ENCODE measurements at places on chromosomes 6 and 20.

- peak; percentile 13 for DNase-seq
Observed at GRCh38 chr6:159463119-159463829, 229.8 kb downstream of the SOD2 start.

DNA sequence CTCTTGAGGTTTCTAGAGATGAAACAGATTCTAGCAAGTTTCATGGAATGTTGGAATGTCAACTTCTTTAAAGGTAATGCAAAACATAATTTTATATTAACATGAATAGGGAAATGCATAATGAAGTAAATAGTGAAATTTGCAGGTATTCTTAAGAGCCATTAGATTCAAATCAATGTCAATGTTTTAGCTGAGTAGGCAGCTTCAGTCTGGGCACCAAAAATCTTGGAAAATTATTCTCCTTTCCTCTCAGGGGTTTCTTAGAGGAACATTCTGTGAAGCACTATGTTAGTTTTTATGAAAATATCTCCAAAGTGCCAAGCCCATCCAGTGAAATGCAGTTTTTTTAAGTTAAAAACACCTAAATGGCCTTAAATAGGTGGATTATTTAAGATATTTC lies 300.8 kb downstream of the PAX1 start:
- no peak for DNase-seq

DNA sequence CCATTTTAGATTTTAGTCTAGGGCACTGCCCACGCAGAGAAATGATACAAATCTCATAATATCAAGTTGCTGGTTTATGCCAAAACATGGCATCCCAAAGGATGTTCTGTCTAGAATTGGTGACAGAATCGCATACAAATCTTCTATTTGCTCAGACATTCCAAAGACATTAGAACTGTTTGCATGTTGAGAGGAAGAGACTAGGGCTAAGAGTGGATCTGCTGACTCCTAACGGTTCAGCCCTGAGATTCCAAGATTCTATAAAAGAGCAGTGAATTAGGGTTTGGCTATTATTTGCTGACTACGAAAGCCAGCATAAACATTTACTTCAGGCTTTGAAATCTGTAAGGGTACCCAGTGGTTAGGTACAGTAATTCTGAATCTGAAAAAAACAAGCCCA lies 3.6 kb downstream of the EPB41L2 start:
- no peak for DNase-seq

DNA sequence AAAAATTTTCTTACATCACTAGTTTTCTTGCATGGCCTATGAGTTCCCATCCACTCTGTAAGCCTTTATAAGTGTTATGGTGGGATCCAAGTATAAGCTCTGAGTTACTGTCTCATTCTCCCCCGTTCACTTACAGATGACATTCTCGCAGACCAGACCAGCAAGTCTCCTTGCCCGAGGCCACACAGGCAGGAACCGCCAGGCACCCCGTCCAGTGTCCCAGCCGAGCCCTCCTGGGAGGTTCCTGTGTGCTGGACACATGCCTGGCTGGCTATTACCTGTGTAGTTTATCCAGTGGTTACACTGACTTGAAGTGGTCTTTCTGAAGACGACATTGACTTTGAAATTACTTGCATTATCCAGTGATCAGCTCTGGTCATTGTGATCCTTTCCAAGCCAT lies 234.8 kb upstream of the QKI start:
- DNase-seq = no peak

GRCh38 chr6:101762851-101763250 lies 369.3 kb downstream of the GRIK2 start:
- DNase-seq = no peak

DNA sequence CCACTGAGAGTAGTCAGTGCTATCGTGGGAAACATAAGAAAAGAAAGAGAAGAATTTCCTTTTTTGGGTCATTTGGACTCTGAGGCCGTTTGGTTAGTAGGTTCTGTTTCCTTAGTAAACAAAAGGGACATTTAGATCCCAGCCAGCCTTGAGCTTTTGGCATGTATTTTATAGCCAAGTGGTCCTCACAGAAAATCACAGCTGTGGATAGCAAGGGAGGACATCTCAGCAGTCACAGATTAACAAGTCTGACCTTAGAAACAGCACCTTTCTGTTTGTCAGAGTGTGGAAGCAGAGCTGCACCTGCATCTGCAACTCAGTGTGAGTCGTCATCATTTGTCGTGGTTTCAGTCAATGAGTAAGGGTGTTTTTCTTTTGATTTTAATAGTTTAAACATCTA lies 40.5 kb downstream of the FAM120B start:
- DNase-seq = peak; percentile 51

DNA sequence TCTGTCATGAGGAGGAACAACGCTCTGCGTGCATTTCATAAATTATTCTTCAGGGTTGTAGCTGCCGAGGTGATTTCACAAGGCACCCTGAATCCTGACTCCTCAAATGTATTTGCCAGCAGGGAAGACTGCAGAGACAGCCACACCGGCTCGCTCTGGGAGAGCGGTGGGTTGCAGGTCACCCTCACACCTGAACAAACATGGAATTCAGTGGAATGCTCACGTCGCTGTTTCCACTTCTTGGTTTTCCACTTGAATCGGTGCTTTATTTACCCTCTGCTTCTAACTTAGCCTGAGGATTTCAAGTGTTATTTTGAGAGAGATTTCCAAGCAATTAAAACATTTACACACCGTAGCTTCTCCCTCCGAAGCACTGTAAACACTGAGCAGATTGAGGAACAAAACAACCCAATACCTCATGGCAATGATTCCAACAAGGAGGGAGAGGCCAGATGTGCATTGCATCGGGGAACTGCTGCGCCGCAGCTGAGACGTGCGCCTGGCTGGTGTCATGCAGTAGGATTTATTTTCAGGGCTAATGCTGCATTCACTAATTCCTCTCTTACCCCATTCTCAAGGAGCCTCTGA lies 59.5 kb upstream of the GGTLC1 start:
- DNase-seq = no peak

GRCh38 chr20:316316-317068 lies 8.9 kb upstream of the SOX12 start:
- DNase-seq = no peak

DNA sequence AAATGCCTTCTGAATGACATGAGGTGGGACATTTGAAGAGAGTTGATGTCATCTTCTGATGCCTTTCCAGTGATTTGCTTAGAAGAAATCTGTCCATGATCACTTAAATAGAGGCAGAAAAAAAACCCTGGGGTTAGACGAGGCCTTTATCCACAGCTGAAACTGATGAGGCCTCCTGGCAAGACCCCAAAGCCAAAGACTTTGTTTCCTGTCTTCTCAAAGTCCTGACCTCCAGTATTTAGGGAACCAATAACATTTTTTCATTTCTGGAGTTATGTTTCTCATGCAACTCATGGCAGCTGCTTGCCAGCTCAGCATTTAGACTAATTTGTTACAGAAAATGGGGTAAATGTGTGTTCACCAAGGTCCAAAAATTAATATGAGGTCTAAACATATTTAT lies 248.0 kb upstream of the PRDM1 start:
- DNase-seq = no peak

GRCh38 chr20:36825385-36826104 lies 50.4 kb upstream of the TLDC2 start:
- DNase-seq = no peak

DNA sequence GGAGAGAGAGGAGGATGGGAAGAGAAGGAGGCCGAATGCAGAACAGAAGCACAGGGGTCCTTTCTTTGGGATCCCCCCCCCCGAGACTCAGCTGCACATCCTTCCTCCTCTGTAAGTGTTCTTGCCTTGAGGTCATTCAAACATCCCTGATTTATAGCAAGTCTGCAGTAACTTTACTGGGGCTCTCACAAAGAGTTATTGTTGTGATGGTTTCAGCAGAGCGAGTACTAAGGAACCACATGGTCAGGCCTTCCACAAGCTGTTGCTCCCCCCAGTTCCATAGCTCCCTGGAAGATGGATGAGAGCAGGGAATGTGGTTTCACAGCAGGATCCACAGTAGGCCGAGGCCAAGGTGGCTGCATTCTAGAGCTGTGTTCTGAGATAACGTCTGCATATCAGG lies 351.4 kb upstream of the CDH4 start:
- no peak for DNase-seq

- no peak for DNase-seq
Observed at GRCh38 chr20:62880147-62880934, 18.7 kb upstream of the TCFL5 start.

GRCh38 chr6:135183532-135184440 lies 2.7 kb downstream of the MYB start:
- DNase-seq = peak; percentile 93

- no peak for DNase-seq
Observed at GRCh38 chr20:328027-328974, 2.9 kb downstream of the SOX12 start.

DNA sequence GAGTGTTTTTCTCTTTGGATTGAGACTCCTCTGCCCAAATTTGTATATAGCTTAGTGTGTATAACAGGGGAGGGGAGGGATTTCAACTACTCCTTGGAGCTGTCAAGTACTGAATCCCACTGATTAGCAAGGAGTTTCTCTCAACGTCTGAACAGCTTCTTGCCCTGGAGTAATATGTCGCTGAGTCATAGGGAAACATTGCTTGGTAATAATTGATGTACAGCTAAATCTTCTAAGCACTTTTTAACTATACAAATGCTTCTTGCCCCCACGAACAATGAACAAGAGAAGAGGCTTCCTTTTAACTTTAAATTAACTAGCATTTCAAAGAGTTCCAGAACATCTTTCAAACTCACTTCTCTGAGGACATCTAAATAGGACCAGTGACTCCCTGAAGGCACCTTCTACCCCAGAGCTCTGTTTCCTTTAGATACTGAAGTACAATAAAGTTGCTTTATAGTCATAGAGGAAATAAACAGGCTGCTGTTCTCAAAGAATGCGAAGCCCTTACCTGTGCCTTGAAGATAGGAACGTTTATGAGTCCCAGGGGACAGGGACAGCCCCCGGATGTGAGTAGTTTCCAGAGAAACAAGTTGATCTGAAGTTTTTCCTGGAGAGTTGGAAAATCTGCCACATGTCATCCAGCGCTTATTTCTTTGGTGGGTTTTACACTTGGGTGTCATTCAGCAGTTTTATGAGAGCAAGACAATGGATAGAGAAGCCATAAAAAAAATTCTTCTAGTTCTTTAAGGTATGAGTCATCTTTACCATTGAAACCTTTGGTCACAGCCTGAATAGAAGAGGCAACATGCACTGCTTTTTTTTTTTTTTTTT lies 462.5 kb upstream of the BTBD3 start:
- no peak for DNase-seq

DNA sequence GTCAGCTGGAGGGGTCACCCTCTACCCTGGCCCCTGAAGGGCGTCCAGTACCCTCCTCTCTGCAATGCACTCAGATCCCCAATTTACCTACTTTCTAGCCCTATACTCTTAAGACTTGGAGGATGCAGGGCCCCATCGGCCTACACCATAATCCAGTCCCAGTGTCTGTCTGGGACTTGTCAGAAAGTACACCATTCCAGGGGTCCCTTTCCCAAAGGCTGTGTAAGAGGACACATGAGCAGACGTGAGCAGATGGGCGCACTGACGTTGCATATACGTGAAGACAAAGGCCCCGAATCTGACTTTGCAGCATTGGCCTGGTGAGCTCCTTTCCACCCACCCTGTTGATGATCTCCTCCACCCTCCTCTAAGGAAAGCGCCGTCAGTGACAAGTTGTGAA lies 20.9 kb upstream of the SMOC2 start:
- no peak for DNase-seq

DNA sequence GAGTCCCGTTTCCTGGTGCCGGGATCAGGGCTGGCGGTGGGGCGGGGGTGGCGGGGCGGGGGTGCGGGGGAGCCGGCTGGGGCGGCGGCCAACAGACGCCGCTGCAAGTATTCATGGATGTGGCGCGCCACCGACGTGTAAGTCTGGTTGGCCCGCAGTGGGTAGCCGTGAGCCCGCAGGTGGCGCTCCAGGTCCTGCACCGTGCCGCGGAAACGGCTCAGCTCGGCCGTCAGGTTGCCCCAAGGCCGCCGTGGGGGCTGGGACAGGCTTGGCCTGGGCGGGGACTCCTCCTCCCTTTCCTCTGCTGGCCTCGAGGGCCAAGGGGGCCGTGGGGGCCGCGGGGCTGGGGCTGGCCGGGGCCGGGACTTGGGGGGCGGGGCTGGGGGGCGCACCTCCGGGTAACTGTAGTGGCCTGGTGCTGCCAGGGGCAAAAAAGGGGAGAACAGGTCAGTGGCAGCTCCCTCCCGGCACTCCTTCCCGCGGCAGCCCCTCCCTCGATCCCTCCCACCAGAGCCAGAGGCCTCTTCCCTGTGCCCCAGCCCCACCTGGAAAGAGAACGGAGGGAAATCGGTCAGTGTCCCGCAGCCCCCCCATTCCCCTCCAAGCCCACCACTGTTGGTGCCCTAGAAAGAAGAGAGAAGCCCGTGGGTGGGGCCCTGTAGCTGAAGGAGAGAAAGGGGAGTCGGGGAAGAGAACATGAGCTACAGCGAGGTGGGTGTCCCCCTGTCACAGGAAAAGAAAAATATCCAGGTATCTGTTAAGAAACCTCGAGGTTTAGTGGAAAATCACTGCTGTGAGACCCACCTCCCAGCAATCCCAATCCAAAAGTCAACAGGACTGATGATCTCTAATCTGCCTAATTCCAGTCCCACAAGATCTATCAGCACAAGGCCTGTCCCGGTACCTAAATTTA lies 21.3 kb downstream of the TNXB start:
- peak; percentile 69 for DNase-seq

GRCh38 chr6:160750276-160750689 lies 48.2 kb downstream of the PLG start:
- peak; percentile 12 for DNase-seq

DNA sequence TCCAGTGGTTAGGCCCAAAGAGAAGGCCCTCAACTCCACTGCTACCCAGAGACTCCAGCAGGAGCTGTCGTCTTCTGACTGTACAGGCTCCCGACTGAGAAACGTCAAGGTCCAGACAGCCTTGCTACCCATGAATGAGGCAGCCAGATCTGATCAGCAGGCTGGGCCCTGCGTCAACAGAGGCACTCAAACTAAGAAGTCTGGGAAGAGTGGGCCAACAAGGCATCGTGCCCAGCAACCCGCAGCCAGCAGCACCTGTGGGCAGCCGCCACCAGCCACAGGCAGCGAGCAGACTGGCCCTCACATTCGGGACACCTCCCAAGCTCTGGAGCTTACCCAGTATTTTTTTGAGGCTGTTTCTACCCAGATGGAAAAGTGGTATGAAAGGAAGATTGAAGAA lies 8.1 kb downstream of the LYRM2 start:
- no peak for DNase-seq

DNA sequence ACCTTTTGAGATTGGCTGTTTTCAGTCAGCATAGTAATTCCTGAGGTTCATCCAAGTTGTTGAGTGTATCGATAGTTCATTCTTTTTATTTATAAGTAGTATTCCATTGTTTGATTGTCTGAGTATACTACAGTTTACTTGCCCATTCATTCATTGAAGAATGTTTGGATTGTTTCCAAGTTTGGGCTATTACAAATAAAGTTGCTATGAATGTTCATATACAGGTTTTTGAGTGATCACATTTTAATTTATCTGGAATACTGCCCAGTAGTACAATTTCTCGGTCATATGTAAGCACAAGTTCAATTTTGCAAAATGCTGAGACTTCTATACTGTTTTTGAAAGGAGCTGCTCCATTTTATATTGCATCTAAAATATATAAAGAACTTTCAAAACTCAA lies 14.2 kb upstream of the EPHA7 start:
- DNase-seq = no peak

All from activated CD4-positive, alpha-beta T cell treated with anti-CD3 and anti-CD28 coated beads, Interleukin-2, Interleukin-4, amounts not matched to agents 100 ng/mL and 50 ng/mL, durations not matched to agents 16 hours and 8 hours (primary cell).